Activated naive CD8-positive, alpha-beta T cell treated with anti-CD3 and anti-CD28 coated beads, Interleukin-2, amount 50 U/mL, for 16 hours (primary cell): ENCODE measurements at places on chromosomes 12 and 14.

GRCh38 chr14:25349269-25349668 is 299.3 kb upstream of the STXBP6 start:
- DNase-seq = no peak

DNA sequence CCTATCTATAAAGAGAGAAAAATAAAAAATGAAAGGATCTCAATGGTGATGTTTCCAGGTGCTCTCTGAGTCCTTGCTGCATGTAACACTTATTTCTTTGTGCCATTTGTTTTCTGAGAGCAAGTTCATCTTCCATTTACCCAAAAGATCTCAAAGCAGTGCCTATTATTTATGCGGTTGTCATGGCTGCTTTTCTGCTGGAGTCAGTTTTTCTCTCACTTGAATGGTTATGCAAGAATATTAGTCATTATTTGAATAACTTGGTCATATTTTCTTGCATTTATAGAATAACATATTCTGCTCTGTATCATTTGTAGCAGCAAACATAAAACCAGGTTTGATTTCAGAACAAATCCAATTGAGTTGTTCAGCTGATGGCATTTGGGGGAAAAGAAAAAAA is 141.8 kb upstream of the G2E3 start:
- DNase-seq = no peak

DNA sequence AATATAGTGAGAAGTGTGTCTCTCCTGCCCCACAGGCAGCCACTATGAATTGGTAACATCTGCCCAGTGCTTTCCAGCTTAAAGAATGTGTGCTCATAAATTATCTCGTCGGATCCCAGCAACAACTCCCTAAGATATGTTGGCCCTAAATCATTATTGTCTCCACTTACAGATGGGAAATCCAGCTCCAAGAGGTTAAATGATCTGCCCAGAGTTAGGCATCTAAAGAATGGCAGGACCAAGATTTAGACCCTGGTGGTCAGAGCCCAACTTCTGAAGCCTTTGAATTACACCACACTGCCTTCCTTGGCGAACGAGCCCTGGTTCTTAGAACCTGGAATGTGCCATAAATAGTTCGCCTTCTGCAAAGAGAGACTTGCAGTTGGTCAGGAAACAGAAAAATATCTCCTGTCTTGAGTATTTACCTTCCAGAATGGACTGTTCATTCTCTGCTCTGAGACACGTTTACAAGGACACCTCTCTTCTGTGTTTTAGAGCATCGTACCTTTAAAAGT is 20.1 kb upstream of the PLEK2 start:
- DNase-seq = no peak

DNA sequence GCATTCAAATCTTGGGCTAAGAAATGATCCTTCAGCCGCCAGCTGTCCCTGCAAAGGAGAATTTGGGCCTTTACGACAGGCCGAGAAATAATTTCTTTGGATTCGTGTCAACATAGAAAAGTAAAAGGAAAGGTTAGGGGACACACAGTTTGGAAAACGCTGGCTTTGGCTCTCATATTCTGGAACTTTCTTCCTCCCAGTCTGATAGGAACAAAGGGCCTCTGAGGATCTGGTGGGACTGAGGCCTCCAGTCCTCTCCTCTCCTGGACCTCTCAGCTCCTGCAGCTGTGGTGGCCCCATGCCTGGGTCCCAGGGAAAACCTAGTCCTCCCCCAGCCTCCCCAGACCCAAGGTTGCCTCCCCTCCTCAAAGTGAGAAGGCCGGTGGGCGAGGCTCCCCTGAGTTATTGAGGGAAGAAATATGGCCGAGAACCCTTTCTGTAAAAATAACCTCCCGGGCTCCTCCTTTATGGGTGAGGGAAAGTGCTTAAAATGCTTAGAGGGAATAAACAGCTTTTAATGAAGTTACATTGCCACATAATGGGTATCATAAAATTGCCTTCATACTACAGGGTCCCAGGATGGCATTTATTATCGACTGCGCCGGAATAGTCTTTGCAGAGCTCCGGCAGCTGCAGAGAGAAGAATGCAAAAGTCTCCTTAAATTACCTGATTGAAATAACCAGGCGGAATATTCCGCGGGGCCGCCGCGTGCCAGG is 188.3 kb downstream of the PHETA1 start:
- no peak for DNase-seq
